Activated naive CD8-positive, alpha-beta T cell treated with anti-CD3 and anti-CD28 coated beads, Interleukin-2, amount 10 ng/mL, durations not matched to agents 7 days and 5 days (primary cell): ENCODE measurements at places on chromosomes 7 and 10.

GRCh38 chr7:102845346-102845745 is 67.5 kb upstream of the LRRC17 start:
- DNase-seq: no peak

GRCh38 chr10:10368951-10369576 is 648.6 kb upstream of the CELF2 start:
- DNase-seq: no peak

GRCh38 chr10:91935886-91936285 is 12.3 kb downstream of the BTAF1 start:
- no peak for DNase-seq

DNA sequence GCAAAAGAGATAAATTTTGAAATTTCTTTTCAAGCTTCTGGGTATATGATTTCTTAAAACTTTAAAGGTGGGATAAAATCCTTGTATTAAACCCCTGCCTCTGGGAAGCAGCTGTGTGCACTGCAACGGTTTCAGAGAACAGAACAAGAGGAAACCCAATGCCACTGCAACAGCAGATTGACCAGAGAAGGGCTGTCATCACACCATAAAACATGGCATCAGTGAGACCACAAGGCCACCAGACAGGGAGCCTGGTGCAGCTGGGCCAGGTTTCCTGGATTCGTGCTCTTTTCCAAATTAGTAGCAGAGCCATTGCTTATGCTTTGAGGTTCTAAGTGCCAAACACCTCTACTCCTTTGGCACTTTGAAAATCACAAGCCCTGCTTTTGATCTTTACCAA is 152.4 kb downstream of the PRPF18 start:
- no peak for DNase-seq

- DNase-seq: no peak
Observed at GRCh38 chr7:55962014-55962413, 2.4 kb upstream of the NIPSNAP2 start.

DNA sequence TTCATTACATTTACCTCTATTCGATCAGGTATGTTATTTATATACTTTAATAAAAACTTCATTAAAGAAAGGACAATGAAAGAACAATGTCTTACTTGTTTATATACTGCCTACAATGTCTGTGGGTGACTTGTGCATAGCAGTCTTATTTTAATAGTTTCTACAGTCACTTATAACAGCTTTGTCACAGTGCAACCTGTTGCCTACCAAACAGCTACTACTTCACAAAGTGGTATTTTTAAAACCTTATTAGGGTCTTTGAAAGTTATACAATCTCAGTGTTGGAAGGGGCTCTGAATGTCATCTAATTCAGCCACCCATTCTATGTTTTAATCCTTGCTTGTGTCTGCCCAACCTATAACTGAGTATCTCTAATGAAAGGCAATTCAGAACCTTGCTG is 19.0 kb downstream of the MTPN start:
- no peak for DNase-seq
